Trophoblast cell (in vitro differentiated cells and primary cell): ENCODE measurements at places on chromosomes 7 and 10.
A peak's percentile ranks its signal among the peaks of the same experiment; 100 is the strongest.

DNA sequence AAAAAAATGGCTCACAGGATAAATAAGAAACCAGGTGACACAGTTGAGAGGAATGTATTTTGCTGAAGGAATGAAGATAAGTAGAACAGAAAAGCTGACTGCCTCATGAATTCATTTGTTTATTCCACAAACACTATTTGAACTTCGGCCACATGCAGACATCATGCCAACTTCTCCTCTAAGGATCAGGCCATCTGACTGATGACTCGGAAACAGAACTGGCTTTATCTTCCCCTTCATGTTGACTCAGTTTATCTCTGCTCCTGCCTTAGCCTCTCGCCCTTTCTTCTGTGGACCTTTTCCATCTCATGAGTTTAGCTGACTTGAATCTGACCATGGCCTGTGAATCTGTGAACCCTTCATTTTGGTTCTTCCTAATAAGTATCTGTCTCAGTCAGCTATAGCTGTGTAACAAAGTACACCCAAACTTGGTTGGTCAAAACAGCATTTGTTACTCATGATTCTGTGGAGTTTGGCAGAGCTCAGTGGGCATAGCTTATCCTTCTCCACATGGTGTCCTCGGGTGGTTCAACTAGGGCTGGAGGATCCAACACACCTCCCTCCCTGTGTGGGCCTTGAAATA, 44.0 kb upstream of the GRID1 start:
- no peak for DNase-seq

- DNase-seq: no peak
These were observed 91.9 kb downstream of the PCGF5 start for GRCh38 chr10:91312382-91312733.

DNA sequence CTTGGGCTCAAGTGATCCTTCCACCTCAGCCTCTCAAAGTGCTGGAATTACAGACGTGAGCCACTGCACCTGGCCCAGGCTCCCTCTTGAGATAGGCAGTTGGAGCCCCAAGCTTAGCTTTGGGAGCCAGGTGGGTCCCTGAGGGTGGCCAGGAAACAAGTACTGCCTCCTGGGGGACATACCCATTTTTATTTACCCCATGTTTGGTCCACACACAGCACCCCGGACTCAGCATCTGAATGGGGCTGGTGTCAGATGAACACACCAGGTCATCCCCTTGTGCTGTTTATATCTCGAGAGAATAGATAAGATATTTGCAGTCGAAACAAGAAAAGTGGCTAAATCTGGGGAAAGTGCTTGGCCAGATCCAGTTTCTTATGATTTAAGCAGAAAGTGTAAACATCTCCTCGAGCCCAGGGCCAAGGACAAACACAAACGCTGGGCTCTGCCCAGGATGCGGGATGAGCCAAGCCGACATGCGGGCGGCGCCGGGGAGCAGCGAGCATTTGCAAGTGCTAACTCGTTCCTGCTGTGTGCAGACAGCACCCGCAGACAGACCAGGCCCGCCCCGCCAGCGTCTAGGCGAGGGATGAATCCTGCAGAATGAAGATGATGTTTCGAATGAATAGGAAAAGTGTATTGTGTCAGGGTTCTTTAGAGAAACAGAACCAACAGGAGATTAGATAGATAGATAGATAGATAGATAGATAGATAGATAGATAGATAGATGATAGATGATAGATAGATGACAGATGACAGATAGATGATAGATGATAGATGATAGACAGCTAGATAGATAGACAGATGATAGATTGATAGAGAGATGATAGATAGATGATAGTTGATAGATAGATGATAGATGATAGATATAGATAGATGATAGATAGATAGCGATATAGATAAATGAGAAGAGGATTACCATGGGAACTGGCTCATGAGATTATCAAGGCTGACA, 44.4 kb upstream of the OCM2 start:
- peak; percentile 89 for DNase-seq

DNA sequence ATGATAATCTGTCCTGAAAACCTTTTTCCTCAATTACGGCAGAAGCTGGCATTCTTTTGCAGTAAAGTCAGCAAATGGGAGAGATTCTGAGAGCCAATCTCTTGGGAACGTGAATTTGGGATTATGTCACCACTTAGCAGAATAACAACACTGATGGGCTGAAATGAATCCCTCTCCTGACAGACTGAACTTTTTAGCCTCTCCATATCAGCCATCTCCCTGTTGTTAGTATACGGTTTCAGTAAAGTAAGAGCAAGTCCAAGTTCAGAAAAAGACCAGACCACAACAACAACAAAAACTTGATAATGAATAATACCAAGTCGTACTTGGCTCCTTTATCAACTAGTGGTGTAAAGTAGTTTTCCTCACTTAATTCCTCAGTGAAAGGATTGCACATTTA, 1048.8 kb downstream of the GATA3 start:
- no peak for DNase-seq

DNA sequence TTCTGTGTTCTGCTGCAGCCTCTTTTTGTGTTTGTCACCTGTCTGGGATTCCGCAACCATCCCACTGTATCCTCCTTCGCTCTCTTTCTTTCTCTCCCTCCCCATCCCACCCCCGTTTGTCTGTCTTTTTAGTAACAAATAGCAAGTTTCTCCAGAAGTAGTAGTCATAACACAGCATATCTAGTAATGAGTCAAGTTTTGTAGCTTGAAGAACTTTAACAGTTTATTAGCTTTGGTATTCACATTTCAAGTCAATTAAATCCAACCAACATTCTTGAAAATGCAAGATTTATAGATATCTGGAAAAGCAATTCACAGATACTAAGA, 154.1 kb upstream of the MTPN start:
- no peak for DNase-seq

DNA sequence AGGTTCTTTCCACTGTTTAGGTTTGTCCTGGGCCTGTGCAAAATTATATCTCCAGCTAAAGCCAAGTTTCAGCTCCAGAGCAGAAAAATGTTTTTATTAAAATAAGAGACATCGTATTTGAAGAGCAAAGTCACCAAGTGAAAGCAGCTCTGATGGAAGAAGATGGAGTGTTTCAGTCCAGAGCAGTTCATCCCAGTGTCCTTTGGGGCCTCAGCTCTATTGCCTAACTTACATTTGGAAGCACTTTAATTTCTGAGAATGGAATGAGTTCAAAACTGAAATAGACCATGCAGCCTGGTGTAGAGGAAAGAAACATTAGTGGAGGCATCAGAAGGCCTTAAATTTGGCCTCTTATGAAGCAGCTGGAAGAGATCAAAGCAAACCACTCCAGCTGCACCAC, 545.2 kb downstream of the SORCS1 start:
- DNase-seq: no peak

GRCh38 chr7:13309535-13309934, 622.1 kb downstream of the ARL4A start:
- no peak for DNase-seq
